Muscle of arm (tissue), 14 donors: ENCODE measurements at places on chromosomes 3 and 15.

- DNase-seq = no peak
These were observed 113.4 kb downstream of the CD47 start for GRCh38 chr3:107977221-107978130.

GRCh38 chr3:191358929-191359328 is 28.6 kb upstream of the UTS2B start:
- DNase-seq = no peak

DNA sequence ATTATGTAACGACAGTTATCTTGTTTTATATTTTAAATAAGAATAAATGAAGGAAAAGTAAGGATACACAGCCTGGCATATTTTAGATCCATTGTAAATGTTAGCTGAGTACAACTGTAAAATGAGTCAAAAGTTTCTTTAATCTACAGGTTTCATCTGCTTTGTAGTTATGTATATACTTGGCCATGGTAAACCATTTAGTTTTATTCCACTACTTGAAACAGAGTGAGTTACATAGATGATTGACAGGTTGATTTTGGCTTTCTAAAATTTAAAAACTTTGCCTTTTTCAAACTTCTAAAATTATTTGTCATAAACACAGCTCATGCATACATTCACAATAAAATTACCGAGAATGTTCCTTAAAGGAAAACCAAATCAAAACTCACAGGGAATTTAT is 371.2 kb downstream of the ROBO1 start:
- no peak for DNase-seq

- DNase-seq = no peak
These were observed 134.3 kb downstream of the CGGBP1 start for GRCh38 chr3:87924485-87924884.

DNA sequence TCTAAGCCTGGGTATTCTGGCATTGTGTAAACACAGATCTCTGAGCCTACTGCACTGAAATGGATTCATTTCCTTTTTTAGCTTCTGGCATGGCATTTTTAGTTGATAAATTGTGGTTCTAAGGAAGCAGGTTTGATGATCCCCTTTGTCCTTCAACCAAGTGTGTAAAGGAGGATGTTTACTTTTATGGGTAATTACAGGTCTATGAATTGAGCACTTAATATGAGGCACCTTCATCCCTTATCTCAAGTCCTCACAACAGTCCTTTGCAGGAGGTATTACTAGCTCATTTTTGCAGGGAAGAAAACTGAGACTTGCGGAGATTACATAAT is 30.8 kb upstream of the ZBTB38 start:
- DNase-seq = no peak
